ENCODE measurements at places on chromosomes 7 and 10.

DNA sequence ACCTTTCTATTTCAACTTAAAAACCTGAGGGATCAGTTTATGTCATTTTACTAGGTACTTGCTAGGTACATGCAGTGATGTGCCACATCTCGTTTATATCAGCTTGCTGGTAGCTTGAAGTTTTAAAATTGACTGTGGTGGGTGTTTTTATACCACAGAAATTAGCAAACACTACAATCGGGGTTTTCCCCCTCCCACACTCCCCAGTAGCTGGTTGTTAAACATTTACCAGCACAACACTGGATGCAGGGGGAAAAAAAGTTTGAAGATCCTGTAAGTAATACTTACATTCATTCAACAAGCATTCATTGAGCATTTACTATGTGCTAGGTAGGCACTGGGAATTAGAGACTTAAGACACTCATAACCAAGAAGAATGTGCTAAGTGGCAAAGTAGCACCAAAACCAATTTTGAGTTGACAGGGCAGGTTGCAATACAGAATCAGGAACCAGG, 32.6 kb downstream of the USP6NL start:
- no peak for DNase-seq

GRCh38 chr7:108038986-108039385, 36.0 kb upstream of the LAMB1 start:
- no peak for DNase-seq

GRCh38 chr10:61898435-61898778, 3.1 kb upstream of the ARID5B start:
- no peak for DNase-seq

DNA sequence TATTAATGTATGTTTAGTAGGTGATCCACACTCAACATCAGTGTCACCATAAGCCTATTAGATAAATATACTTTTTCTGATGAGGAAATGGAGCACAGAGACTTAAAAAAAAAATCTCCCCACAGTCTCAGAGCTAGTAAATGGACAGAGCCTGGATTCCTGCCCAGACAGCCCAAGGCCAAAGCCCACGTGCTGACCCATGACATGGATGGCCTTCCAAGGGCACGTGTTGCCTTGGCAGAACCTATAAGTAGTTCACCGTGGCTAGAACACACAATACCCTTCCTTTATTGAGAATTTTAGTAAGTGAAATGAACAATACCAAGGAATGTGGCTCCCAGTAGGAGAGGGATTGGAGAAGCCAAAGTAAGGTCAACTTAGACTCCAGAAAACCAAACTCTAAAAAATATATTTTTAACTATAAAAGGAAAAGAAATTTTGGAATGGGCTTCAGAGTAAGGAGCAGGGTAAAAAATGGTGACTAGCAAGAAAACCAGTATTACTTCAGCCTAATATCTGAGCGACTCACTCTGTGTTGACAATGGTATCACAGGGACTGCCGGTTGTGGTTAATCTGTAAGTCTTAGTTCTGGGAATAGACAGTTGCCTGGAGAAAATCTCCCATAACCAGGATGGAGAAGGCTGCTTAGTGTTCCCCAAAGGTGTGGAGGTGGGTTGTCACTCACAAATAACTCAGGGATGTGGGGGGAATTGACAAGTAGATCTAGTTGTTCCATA, 223.0 kb downstream of the SORCS1 start:
- DNase-seq = no peak

- no peak for DNase-seq
Observed at GRCh38 chr7:78407031-78407430, 608.5 kb downstream of the PHTF2 start.

GRCh38 chr10:49285232-49285631, 13.7 kb upstream of the C10orf71 start:
- DNase-seq = no peak

GRCh38 chr10:98139431-98139830, 5.0 kb downstream of the R3HCC1L start:
- no peak for DNase-seq

DNA sequence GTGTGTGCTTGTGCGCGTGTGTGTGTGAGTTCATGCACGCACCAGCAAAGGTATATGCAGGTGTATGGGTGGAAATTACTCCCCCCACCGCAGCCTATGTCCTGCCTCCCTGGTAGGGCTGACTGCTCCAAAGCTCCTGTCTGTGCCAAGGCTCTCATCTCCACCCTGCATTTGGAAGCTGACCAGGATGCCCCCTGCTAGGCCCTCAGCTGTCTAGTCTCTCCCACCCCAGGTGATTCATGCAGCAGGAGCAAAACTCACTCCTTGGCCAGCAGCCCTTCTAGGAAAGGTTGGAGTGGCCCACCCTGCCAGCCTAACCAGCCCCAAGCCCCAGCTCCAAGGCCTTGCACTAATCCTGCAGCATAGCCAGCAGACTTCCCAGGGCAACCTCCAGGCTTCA, 148.4 kb downstream of the GRID1 start:
- DNase-seq = no peak

DNA sequence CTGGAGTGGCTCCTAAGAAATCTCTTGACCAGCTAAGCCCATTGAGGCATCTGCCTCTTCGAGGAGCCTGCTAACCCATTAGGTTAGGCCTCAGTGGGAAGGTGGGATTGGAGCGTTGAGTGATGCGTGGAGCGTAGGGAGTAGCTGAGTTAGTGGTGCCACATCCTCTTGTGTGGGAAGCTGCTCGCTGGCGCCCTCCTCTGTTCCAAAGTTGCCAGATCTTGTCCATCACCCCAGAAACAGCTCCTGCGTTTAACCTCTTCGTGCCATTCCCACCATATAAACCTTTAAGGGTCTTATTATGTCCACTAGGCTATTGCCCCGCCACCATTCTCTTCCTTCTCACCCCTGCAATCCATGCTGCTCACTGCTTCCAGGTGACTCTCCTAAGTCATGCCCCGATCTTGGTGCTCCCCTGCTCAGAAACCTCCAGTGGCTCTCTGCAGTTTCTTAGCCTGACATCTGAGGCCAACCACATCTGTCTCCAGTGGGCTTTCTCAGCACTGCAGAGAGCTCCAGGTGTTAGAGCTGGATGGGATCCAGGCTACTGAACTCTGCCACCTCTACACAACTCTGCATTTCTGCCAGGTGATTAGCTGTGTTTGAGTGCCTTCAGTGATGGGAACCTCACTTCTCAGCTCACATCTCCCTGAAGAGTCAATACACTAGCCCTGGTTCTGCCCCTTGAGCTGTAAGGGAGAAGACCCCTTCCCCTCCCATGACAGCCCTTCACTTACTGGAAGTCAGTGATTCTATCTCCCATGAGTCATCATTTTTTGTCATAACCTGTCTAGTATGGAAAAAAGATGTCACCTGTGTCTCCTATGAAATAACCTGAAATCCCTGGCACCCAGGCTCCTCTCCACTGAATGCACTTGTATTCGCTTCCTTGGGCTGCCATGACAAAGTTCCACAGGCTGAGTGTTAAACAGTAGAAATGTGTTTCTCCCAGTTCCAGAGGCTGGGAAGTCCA, 65.0 kb upstream of the FGFR2 start:
- DNase-seq = no peak

DNA sequence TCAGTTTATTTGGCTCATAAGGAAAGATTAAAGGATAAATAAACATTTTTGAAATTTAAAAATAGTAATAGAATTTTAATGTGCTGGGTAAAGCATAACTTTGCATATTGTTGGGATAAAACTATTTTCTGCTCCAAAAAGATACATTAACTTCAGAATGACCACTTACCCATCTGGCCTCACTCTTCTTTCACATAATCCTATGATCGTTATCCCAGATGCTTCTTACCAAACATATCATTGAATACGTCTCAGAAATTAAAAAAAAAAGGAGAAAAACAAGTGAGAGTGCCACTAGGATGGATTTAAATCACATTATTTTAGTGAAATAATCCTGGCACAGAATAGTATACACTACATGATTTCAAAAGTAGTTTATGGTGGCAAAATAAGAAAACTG, 677.5 kb upstream of the ZWINT start:
- DNase-seq = no peak

DNA sequence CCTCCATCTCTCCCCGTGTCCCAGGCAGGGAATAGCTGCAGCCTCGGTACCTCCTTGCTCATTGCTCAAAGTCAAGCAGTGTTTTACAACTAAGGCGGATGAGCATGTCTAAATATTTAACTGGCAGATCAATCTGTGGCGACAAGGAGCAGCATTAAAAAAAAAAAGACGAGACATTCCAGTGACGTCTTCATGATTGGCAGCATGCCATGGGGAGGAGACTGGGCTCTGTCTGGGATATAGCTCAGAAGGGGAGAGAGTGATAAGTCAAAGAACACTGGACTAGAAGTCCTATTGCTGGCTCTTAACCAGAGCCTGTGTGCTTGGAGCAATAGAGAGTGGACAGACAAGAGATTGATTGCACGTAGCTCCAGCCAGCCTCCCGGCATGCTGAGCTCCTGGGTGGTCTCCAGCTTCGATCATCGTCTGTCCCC, 287.5 kb upstream of the PODXL start:
- no peak for DNase-seq

- no peak for DNase-seq
Observed at GRCh38 chr7:126689037-126689436, 563.7 kb downstream of the GRM8 start.

- no peak for DNase-seq
Observed at GRCh38 chr7:46678421-46678820, 757.3 kb upstream of the IGFBP3 start.

- DNase-seq = no peak
Observed at GRCh38 chr7:56009695-56010094, 41.5 kb downstream of the PSPH start.

GRCh38 chr7:155986497-155987160, 174.4 kb upstream of the SHH start:
- DNase-seq = no peak

DNA sequence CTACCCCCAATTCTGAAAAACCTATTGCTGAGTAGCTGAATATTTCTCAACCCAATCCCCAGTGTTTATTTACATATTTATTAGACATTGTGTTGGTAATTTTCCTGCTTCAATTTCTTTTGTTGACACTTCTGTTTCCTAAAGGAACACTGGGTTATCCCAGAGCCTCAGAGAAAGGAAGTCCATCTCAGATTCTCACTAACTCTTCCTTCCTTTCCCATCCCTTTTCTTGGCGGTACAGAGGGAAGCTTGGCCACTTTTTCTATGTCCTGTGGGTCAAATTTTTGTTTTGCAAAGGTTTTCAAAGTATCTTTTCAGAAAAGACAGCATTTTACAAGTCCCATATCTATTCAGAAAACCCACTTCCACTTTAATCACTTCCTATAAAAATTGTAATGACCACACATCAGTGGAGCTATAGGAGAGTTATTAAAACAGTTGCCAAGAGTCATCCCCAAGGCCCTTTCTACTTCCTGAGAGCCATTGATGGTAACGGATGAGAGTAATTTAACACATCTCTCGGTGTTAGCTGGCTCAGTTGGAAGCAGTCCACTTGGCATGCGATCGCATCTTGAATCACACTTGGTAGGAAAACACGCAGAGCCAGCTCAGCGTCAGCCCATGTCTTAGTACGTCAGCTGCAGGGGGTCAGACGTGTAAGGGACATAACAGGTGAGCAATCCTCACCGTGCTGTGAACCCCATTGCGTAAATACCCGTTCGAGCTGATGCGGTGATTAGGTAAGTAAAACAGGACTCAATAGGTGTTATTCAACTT, 231.1 kb upstream of the ADARB2 start:
- DNase-seq = no peak

DNA sequence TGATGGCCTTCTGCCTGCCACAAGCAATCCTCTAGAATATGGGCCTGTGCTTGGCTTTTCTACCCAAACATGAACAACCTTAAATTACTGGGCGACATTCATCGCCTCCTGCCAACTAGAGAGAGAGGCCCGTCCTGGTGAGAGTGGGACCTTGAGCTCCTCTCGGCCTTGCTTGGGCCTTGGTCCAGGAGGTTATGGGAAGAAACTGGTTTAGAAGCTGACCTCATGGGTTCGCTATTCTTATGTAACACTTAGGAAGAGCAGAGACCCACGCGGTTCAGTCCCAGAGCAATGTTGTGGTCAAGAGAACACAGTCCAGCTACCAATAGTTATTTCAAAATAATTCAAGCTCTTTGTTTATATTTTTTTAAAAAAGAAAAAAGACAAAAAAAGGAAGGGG, 176.3 kb upstream of the ZNF32 start:
- DNase-seq = no peak

GRCh38 chr10:86536294-86536861, 14.8 kb upstream of the WAPL start:
- peak; percentile 24 for DNase-seq

DNA sequence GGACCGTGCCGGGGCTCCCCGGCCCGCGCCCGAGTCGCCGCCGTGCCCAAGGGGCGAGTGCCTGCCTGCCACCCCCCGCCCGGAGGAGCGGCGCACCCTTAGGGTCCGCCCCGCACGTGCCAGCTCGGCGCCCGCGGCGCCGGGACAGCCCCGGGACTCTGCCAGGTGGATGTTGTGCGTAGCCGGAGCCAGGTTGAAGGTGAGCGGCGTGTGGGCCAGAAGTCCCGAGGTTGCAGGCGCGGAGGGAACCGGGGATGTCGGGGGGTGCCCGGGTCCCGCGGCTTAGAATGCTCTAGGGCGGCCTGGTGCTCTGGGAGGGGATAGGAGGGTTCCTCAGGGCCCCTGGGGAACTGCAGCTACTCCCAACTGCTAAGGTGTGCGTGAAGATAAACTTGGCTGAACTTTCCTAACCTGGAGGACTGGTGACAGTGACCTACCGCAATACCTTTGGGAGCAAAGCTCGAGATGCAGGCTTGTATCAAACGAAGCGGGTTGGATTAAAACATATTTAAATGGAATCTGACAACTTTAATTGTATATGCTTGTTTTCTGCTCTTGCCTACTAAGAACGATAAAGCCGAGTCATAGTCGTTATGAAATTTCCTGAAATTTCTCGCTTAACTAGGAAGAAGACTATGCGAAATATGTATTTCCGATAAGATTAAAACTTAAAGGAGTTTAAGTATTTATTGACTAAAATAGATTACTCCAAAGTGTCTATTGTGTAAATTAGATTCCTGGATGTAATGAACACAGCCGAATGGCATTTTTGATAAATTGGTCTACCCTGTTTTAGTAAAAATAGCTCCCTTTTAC, at the start of gene CUX1:
Gene CUX1 (plus strand): TSS at position 156 of the 816 bp plus-strand sequence. CDS start 14 bp downstream, at position 170.
- DNase-seq = no peak

- DNase-seq = no peak
Observed at GRCh38 chr10:121457729-121458128, 140.5 kb downstream of the FGFR2 start.

- no peak for DNase-seq
Observed at GRCh38 chr10:131547129-131547799, 235.7 kb upstream of the TCERG1L start.

GRCh38 chr10:105347487-105347886, 706.4 kb downstream of the SORCS3 start:
- DNase-seq = no peak

DNA sequence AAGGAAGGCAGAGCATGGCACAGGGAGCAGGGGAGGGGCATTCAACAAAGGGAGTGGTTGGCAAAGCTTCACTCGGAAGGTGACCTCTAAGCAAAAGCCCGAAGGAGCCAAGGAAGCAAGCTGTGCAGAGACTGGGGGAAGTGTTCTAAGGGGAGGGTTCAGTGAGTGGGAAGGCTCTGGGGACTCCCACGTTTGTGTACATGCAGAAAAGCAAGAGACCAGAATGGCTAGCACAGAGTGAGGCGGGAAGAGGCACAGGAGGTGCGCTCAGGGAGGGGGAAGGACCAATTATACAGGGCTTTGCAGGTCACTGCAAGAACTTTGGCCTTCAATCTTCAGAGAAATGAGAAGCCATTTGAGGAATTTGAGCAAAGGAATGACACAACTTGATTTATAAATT, 7.4 kb downstream of the ARHGAP21 start:
- DNase-seq = no peak

- no peak for DNase-seq
Observed at GRCh38 chr10:30818854-30819253, 189.3 kb upstream of the LYZL2 start.

All from stimulated activated CD8-positive, alpha-beta memory T cell treated with anti-CD3 and anti-CD28 coated beads, Interleukin-4, amount 100 ng/mL, for 1 hour (primary cell).